Coronary artery (tissue), 2 donors: ENCODE measurements at places on chromosomes 2 and 18.

DNA sequence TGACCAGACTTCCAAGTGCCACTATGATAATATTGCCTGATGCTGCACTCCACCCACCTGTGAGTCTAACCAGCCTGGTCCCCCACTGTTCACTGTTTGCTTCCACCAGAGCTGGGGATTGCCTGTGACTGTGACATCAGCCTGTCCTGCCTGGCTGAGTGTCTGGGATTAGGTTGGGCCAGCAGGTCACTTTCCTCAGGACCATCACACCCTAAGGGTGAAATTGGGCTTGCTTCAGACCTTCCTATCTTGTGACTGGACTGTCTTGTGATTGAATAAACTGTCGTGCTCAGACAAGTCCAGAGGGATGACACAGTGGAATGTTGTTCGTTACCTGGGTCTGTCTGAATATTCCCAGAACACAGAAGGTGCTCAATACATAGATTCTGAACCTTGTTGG lies 87.4 kb upstream of the HK2 start:
- DNase-seq = no peak

DNA sequence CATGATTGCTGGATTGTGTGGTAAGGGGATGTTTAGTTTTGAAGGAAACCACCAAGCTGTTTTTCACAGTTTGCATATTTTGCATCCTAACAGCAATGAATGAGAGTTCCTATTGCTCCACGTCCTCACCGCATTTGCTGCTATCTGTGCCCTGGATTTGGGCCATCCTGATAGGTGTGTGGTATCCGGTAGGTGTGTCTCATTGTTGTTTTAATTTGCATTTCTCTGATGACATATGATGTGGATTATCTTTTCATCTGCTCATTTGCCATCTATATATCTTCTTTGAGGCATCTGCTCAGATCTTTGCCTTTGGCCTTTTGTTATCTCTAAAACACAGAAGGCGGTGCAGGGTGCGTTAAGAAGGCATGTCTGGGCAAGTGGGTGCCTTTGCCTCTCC lies 73.3 kb downstream of the LONRF2 start:
- DNase-seq = no peak

DNA sequence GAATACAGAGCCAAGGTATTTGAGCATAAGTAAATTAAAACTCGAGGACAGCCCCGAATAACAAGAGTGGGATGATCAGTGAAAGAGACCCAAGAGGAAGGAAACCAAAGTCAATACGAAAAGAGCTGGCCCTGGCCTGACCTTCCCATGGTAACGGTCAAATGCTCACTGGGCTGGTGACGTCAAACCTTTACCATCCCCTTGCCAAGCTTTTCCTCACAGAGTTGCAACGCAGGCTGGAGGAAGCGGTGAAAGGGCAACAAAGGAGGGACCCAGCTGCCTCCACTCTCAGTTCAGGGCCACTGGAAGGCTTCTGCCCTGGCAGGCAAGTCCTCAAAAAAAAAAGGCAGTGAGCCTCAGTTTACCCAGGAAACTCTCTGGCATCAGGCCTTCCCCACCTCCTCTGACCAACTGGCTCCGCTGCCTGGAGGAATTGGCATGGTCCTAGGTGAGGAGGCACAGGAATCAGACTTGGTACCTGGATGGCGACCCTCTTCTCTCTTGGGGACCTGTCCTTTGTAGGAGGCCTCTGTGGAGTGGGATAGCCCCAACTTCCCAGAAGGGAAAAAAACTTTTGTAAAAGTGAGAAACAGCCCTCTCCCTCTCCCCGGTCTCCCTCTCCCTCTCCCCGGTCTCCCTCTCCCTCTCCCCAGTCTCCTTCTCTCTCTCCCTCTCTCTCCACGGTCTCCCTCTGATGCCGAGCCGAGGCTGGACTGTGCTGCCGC lies 212.4 kb downstream of the ANAPC1 start:
- DNase-seq = peak; percentile 84

GRCh38 chr2:238370094-238370822 lies 49.9 kb downstream of the TRAF3IP1 start:
- no peak for DNase-seq

DNA sequence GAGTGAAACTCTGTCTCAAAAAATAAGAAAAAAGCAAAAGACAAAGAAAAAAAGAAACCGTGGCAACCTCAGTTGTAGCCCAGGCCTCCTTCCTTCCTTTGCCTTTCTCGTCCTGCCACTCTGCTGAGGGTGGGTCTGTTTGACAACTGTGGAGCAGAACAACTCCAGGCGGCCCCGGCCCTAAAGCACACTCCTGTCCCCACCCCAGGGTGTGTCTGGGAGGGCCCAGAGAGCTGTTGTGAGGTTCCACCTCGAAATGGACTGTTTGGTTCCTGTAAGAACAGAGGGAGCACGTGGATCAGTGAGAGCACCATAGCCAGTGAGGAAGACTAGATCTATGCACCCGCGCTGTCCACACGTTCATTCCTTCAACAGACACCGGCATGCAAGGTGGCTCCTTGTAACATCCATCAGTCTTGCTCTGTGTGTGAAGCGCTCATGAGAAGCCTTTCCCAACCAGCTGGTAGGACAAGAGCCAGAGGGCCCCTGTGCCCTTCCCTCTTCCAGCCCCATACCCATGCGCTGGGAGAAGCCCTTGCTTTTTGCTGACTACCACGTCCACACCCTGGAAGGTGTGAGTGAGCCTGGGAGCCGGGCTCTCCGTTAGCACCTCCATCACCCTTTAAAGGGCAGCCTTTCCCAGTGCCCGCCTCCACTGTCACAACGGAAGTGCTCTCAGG lies 61.6 kb downstream of the SOWAHC start:
- DNase-seq = no peak
